ENCODE measurements at places on chromosomes 2 and 18.

DNA sequence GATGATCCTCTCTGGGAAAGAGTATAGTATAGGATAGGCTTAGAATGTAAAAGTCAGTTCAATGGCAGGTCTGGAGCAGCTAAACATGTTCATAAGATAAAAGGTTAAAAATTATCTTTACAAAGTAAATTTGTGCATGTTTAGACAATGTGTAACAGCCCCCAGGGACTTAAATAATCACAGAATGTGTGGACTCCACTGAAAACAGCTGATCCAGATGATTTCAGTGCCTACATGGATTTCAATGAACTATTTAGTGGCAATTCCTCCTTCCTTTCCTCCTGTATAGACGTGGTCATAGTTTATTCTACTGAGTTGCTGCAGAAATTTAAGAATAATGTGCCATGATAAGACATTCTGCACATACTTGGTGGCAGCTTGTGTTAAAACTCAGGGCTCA, 42.9 kb downstream of the ARHGEF33 start:
- DNase-seq, result no peak

- DNase-seq, result no peak
Observed at GRCh38 chr18:7855671-7856070, 288.6 kb downstream of the PTPRM start.

DNA sequence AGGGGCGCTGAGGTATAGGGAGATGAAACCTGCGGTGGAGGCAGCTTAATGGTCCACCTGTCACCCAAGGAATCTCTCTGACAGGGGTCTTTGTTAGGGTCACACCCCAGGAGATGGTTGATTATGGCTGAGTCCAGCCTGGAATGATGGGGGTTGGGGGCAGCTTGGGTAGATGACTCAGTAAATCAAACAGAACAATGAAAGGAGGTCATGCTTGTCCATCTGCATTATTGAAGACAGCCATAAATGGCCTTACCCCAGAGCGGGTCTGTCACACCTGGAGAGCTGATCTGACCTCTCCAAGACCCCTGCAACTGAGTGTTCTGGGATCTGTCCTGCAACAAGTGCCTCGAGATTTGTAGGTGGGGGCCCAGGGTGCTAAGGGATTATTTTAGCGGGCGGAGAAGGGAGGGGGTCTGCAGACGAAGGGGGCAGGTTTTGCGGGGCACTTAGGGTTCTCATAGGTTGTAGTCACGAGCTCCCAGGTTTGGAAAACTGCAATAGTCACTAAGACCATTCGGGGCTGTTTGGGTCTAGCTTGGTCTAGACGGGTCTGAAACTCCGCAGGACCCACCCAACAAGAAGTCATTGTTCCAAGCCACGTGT, 771 bp upstream of the IGFBP2 start:
- DNase-seq, result no peak

DNA sequence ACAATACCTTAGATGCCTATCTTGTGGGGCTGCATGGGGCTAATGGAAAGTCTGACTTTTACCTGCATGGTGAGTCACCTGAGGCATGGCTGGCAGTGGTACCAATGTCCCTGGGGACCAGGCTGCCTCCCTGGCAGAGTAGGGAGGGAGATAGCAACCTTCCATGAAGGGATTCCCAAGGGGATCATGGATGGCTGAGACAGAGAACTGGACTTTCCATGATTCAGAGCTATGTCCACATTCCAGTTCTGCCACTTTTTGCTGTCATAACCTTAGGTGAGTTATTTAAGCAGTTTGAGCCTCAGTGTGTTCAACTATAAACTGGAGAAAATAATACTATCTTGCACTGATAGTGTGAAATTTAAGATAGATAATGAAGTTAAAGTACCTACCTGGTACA, 178.6 kb downstream of the SETBP1 start:
- no peak for DNase-seq

- no peak for DNase-seq
Observed at GRCh38 chr2:99845296-99845695, 297.1 kb downstream of the AFF3 start.

GRCh38 chr2:201444746-201445465, 6.4 kb downstream of the TRAK2 start:
- DNase-seq, result no peak

GRCh38 chr2:17614174-17614930, 73.9 kb downstream of the VSNL1 start:
- no peak for DNase-seq

GRCh38 chr2:176556373-176556772, 287.1 kb downstream of the MTX2 start:
- DNase-seq, result no peak

GRCh38 chr2:45184606-45185005, 175.4 kb upstream of the SIX2 start:
- DNase-seq, result no peak

DNA sequence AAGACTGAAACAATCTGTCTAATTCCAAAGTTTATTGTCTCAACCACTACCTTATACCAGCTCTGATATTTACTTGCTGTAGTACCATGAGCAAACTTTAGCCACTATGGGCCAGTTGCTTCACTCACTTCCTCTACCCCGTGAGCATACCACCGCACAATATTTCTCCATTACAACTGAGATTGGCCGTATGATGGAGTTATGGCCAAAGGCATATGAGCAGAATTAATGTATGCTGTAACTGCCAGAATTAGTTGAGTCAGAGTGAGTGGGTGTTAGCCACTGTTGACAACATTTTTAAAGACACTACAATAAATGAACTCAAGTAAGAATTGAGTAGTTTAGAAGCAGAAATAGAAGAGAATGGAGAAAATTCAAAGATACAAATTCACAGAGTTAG, 69.7 kb downstream of the LRATD1 start:
- no peak for DNase-seq

GRCh38 chr2:73359915-73360697, 25.5 kb upstream of the ALMS1 start:
- DNase-seq, result peak; percentile 5

DNA sequence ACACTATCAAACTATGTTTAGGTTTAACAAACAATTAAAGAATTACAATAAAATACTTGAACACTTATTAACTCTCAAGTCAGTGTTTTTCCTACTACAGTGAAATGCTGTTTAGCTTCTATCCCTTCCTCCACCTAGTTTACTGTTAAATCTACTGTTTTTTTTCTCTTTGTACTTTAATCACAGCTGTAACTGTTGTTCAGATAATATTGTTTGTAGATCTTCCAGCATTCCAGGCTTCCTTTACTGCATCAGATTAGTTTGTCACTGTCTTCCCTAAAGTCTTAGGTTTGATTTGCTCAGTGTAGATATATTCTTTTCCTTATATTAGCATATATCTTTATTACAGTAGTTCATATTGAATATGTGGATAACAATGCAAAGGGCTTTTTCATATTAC, 22.5 kb downstream of the BIRC6 start:
- no peak for DNase-seq

DNA sequence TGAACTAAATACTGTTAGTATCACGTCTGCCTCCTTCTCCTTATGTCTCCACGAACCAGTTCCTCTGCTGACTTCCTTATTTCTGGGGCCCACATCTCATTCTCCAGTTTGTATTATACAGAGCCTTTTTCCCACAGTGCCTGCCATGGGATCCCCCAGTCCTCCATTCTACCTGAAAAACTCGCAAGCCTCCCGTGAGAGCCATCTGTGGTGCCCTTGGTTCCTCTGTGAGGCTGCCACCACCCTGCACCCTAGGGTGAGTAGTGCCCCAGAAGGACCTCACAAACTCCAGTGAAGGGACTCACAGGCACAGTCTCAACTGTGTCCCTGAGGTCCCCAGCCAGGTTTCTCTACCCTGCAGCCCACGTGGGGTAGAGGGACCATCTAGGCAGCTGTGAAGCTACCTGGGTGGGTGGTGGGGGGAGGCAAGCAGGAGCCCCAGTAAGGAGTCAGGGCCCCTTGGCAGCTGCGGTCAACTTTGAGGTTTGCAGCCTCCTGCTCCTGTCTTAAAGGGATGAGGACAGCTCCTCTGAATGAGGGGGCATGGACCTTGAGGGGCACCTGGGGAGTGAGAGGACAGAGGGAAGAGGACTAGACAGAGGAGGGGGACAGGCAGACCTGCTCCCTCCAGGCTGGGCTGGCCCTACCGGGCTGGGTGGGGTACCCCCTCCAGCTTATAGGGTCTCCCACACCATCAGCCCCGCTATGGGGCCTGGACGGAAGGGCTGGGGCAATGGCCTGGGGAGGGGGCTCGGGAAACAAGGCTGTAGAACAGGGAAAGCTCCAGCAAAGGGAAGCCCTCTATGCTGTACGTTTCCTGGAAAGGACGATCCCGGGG, 1.0 kb downstream of the PSTPIP2 start:
- no peak for DNase-seq

- no peak for DNase-seq
Observed at GRCh38 chr2:159256159-159256558, 30.3 kb downstream of the WDSUB1 start.

DNA sequence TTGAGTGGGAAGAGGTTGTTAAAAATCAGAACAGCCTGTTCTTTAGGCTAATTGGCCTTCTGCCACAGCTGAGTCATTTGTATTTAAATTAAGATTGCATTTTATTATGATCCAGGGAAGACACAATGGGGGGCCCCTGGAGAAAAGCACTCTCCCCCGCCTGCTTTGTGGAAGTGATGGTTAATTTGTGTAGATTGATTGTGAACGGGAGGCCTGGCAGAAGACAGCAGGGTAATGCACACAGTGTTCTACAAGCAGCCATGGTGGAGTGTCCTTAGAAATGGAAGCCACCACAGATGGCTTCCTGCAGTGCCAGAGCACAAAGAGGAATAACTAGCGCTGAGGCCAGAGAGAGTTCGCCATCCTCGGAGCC, 19.6 kb downstream of the RAMP1 start:
- peak; percentile 25 for DNase-seq

DNA sequence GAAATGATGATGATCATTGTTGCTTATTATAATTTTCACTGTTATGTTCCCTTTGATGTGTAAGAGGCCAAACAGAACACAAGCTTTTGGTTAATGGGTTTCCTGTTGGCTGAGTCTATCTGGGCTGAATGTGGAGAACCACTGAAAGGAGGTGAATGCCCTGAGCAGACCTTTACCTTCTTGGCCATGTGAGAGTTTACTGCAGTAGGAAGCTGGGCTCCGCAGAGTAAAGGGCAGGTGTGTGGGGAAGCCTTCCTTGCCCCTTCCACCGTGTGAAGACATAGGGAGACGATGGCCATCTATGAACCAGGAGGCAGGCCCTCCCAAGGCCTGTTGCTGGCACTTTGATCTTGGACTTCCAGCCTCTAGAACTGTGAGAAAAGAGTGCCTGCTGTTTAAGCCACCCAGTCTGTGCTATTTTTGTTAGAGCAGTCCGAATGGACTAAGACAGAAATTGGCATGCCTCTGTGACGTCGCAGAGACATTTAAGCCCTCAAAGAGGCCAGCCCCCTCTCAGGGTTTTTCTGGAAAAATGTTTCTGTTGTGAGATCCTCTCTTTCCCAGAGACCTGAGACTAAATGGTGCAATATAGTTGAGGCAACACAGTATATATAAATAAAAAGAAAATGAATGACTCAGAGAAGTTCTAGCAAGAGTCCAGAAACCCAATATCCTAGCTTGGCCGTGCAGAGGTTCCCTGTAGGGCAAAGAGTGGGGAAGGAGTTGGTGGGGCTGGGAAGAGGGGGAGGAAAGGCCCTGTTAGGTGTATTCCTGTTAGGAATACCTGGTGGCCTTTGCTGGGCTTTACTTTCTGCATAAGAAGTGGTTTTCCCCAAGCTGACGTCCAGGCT, 121.9 kb upstream of the LGALSL start:
- no peak for DNase-seq

- no peak for DNase-seq
Observed at GRCh38 chr2:144414324-144414845, 105.5 kb downstream of the ZEB2 start.

- no peak for DNase-seq
Observed at GRCh38 chr18:51226587-51227350, 29.3 kb upstream of the MEX3C start.

DNA sequence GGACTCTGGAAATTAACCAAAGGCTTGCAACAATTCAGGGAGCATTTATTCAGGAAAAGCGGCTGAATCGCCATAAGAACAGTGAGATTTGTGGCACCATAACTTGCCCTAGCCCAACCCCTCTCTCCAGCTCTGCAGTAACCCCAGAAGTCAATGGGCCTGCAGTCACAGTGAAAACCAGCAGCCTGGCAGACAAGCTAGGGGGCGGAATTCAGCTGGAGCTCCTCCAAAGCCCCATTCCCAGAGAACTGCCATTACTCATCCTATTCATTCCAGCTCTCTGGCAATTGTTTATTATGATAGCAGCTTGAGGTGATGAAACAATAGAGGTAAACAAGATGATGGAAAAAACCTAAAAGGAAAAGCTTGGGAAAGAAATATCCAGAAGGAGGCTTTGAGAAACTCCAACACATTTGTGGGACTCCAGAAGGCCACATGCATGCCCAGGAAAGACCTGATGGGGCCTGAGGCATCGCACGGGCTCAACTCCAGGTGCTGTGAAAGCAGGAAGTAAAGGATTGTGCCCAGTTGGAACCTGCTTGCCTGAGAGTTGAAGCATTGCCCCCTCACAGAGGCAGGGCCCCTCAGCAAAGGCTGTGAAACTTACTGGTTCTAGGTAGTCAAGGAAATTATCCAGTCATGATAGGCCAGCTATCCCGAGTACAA, 126.7 kb downstream of the TWIST2 start:
- no peak for DNase-seq

DNA sequence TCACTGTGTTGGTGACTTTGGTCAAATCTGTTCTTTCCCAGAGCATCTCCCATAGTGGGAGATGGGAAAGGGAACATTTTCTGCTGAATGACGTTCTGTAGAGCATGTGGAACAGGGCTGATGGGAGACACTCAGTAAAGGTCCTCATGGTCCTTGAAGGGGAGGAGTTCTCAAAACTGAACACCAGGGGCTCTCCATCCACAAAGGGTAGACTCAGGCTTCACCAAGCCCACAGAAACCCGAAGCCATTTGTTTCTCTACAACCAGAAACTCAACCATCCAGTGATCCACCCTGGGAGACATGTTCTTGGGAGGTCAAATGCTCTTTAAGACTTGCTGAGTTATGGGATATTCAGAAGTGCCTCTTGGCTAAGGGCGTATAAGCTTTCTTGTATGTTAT, 131.8 kb downstream of the ACOXL start:
- DNase-seq, result no peak

GRCh38 chr18:21663578-21663977, 41.0 kb downstream of the ABHD3 start:
- no peak for DNase-seq

- no peak for DNase-seq
Observed at GRCh38 chr18:8461544-8461943, 147.7 kb upstream of the RAB12 start.

DNA sequence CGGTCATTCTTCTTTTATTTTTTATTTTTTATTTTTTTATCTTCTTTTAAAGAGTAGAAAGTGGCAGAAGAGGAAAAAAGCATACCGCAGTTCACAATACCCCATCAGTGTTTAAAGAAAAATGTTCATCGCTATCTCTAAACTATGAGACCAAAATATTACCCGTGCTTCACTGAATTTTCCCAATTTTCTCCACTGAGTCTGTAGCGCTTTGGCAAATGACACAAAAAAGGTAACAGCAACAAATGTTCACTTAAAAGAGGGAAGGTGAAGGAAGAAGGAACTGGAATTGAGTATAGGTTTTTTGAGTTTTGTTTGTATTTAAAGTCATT, 15.1 kb upstream of the RIOK3 start:
- no peak for DNase-seq

- DNase-seq, result no peak
Observed at GRCh38 chr2:147792966-147793617, 51.7 kb upstream of the ACVR2A start.
